Stimulated activated CD8-positive, alpha-beta memory T cell treated with anti-CD3 and anti-CD28 coated beads, Interleukin-4, amount 100 ng/mL, for 1 hour (primary cell): ENCODE measurements at places on chromosomes 3 and 15.

DNA sequence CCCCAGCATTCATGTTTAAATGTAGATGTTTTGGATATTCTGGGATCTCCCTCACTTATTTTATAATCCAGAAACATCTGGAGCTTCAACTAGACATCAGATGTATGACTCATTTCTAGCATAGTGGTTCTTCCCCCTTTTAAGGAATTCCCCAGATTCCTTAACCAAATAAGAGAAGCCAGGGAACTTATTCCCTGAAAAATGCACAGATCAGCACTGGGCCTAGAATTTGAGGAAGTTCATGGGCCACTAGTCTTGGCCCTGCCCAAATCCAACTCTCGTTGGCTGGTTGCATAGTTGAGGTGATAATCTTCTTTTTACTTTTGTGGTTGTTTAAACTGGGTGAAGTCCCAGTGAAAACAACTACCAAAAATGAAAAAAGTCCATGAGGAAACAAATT is 20.4 kb downstream of the RARRES1 start:
- DNase-seq, result no peak

- no peak for DNase-seq
Measured at GRCh38 chr3:142064454-142064853, 84.9 kb downstream of the TFDP2 start.

DNA sequence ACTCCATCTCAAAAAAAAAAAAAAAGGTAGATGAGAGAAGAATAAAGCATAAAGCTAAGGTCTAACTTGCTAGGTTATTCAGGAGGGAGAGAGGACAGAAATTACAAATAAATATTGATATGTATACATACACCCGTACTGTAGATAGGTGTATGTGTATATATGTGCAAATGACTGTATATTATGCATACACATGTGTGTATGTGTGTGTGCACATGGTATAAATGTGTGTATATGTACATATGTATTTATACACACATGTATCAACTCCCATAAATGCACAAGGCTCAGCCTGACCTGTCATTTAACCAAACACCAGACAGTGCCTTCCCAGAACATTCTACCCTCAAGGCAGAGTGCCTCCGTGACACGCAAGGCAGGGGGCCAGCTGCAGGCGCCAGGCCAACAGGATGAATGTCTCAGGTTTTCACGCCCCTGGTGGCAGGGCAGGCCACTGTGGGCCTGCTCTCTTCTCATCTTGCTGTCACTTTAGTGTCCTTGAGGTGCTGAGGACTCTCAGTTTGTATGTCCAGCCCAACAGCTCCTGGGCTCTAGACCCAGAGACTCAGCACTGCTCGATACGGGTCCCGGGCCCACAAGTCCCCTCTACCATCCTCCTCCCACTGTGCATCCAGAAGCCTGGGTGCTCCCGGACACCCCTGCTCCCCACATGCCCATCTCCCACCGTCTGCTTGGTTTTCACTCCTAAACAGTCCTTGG is 40.4 kb downstream of the TM2D3 start:
- DNase-seq, result no peak

DNA sequence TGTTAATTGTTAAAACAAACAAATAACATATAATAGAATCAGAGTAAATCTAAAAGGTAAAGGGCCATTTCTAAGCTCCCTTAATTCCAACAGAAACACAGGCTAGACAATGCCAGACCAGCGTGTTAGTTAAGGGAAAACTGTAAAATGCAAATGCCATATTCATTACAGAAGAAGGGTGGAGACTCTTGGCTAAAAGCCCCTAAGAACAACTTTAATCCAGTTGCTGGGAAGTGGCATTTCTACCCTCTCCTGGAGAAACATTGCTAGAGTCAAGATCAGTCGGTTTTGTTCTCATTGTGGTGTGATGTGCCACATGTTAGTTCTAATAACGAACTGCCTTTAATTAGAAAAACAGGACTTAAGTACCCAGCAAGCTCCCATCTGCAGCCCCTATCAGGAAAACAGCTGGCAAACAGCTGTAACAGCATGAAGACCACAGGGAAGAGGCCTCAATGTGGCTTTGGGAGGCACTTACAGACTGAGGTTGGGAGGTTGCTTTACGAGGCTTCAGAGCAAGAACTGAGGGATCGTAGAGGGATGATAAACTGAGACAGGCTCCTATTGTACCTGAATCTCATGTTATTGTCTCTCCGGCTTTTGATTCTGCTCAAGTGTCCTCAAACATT is 1134.8 kb downstream of the ROBO1 start:
- DNase-seq, result no peak

DNA sequence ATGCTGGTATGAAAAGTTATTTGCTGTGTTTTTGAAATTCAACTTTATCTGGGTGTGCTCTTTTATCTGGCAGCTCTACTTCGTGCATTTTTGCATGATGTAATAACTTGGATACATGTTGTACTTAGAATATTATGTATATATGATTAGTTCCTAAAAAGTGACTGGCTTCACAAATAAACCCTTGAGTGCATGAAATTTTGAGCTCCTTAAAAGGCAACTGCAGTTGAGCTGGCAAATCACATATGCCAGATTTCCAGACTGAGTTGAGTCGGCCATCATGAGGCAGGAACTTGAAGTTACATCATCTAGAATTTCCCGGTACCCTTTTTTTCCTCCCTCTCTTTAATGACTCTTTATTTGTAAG is 162.5 kb downstream of the FNDC3B start:
- no peak for DNase-seq

GRCh38 chr3:118980832-118981231 is 53.8 kb downstream of the IGSF11 start:
- no peak for DNase-seq
